ENCODE measurements at places on chromosomes 12 and 14.

DNA sequence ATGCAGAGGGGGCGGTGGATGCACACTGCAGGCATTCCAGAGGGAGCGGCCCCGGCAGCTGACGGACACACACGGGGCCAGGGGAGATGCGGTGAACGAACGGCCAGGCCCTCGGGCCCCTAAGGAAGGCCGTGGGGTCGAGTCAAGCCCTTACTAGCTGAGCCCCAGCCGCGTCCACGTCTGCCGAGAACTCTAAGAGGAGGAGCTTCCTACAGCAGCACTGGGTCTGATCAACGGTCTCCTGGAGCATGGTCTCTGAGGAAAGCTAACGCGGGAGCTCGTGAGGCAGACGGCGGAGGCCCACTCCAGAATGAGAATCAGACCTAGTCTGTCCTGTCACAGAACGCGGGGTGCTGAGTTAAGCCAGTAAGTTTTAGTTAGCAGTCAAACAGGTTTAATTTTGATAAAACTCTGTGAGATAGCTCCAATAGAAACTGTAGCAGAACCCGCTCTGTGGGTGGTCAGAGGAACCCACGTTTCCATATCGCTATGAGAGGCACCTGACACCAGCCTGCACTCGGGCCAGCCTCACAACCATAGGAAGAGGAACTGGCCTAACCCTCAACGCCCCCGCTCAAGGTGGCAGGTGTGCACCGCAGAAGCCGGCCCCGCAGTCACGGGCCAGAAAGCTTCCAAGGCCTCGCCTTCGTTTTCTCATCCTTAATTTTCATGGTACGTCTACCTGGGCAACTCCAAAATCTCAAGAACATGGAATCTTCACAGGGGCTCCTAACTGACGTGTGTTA, 55.5 kb downstream of the CDC42BPB start:
- no peak for DNase-seq

GRCh38 chr12:94640134-94640928, 10.0 kb downstream of the TMCC3 start:
- no peak for DNase-seq

- DNase-seq = no peak
These were observed 15.7 kb downstream of the NUDT4 start for GRCh38 chr12:93393425-93393824.

DNA sequence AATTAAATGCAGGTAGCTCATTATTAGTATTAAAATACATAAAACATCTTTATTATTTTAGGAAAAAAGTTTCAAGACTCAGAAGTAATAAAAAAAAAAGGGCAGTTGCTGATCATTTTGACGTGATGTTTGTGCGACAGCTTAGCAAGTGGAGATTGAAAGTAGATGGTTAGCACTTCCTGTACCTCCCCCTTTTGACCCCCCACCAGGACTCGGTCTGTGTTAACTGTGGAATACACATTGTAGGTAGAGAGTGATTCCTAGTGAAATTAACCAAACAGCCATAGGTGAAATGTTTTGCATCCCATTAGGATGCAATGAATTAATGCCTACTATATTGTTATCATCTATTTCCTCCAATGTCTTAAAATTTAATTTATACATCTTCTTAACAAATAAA, 120.8 kb downstream of the SLC5A8 start:
- no peak for DNase-seq

DNA sequence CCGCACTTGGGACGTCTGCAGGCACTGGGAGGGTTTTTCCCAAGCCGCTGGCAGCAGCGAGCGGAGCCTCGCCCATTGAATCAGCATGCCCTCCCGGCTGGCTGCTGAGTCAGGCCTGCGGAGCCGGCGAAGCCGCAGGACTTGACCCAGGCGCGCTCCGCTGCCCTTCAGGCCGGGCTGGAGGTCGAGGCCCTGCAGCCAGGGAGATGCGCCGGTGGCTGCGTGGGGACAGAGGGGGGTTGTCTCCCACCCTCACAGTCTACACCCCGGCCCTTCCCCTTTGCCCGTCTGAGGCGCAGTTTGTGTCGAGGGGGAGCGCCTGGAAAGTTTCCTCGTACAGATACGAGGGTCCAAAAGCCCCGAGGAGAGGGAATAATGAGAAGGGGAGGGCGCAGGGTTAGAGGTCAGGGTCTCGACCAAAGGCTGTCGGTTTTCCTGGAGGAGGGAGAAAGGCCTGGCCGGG, 759 bp upstream of the KLC1 start:
- DNase-seq = peak; percentile 4

GRCh38 chr12:122137681-122138080, 36.3 kb downstream of the IL31 start:
- no peak for DNase-seq

GRCh38 chr12:14577344-14577743, 9.7 kb upstream of the PLBD1 start:
- DNase-seq = no peak

- no peak for DNase-seq
These were observed 20.2 kb downstream of the ATXN2 start for GRCh38 chr12:111578971-111579340.

DNA sequence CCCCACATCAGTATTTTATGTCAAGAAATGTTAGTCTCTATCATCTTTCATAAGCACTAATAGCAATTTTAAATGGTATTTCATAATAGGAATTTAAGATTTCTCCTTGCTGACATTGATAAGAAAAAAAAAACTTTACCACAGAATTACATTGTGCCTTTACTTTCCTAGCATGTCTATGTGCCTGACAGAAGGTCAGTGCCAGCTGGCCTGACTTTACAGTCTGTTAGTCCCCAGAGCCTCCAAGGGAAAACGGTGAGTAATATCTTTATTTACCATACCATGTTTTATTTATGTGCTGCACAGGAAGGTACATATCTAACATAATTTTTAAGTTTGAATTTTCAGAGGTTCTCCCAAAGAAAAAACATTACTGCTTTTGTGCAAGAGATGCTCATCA, 152.0 kb upstream of the AEBP2 start:
- no peak for DNase-seq

- no peak for DNase-seq
These were observed 150.2 kb upstream of the CLEC14A start for GRCh38 chr14:38405851-38406635.

GRCh38 chr14:67526676-67527459, 6.2 kb upstream of the PLEKHH1 start:
- DNase-seq = no peak

- no peak for DNase-seq
These were observed 94.8 kb downstream of the LRP6 start for GRCh38 chr12:12171991-12172511.

- DNase-seq = no peak
These were observed 226.1 kb downstream of the ACSS3 start for GRCh38 chr12:81303935-81304334.

GRCh38 chr14:31266437-31267331, 59.1 kb upstream of the HECTD1 start:
- DNase-seq = no peak

GRCh38 chr14:91413547-91414474, 3.8 kb downstream of the CCDC88C start:
- DNase-seq = no peak

DNA sequence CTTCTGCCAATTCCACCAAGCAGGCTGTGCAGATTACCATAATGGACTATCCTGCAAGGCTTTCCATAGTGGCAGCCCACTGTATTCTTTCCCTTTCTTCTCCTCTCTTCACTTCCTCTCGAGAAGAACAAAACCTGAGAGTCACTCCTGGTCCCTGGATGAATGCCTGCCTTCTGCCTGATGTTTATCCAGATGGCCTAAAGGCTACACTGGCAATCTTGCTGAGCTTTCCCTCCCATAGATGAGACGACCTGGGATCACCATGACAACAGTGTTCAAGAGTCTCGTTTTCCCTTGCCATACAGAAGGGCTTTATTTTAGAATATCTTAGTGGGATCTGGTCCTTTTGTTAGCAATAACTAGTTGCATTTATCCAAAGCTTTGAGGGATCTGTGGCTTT, 142.3 kb downstream of the RTN1 start:
- no peak for DNase-seq

DNA sequence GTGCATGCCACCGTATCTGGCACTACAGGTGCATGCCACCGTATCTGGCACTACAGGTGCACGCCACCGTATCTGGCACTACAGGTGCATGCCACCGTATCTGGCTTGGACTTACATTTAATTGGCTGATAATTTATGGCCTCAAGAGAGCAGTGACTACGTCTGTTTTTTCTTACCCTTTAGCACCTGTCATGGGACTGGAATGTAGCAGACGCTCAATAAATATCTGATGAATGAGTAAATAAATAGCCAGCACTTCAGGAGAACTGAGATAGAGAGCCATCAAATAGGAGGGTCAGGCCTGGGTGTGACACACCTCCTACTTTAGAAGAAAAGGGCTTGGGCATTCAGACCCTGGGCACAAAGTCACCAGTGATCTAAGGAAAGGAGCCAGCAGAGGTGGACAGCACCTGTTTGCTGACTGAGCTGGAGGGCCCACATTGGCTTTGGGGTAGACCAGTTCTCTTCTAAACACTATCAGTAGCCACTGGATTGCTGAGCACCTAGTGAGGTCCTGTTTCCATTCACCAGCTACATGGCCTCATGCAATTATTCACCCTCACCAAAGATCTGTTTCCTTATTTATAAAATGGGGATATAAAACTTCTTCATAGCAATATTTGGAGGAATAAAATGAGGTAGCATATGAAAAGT, 50.1 kb downstream of the RFX4 start:
- no peak for DNase-seq

DNA sequence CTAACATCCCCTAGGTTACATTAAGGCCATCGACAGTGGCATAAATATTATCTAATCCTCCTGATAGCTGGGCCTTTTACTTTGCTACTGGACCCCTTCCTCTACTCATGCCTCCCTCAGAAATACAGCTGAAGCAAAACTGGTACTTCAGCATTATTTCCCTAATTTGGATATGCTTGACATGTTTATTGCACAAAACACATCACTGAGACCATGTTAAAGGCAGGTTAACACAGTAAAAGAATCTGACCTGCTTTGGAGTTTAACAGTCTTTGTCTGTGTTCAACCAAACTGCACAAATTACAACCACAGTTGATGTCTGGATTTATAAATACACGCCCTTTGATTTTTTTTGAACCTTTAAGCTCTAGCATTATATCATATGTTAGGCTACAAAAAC, 156.6 kb downstream of the FOXA1 start:
- no peak for DNase-seq

DNA sequence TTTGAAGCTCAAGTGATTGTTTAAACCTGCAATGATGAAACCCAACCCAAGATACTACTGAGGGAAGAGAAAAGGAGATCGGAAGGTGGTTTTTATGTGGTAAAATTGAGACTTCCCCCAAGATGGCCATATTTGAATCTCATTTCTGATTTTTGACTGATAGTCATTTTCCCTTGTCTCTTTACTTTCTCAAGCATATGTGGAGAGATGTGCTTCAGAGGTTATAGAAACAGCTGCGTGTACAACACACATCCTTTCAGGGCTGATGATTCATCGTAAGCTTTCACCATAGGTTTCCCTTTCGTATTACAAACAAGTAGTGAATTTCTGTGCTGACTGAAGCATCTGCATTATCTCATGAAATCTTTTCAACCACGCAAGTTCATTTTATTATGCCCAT, 276.2 kb downstream of the EMP1 start:
- DNase-seq = no peak

DNA sequence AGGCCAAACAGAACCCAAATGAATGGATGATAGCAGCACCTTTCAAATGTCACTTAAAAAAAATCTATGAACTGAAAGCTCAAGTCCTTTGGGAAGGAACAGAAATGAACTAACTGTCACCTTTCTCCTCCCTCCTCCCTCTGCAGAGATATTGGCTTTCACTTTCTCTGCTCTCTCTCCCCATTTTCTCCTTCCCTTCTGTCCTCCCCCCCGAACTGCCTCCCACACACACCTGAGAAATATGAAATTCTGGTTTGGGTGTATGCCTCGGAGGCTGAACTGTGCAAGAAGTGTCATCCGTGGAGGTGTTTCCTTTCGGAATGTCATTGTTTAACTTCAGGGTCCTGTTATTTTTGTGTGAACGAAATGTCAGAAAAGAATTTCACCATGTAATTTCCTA, 87.8 kb downstream of the NEDD1 start:
- DNase-seq = no peak

DNA sequence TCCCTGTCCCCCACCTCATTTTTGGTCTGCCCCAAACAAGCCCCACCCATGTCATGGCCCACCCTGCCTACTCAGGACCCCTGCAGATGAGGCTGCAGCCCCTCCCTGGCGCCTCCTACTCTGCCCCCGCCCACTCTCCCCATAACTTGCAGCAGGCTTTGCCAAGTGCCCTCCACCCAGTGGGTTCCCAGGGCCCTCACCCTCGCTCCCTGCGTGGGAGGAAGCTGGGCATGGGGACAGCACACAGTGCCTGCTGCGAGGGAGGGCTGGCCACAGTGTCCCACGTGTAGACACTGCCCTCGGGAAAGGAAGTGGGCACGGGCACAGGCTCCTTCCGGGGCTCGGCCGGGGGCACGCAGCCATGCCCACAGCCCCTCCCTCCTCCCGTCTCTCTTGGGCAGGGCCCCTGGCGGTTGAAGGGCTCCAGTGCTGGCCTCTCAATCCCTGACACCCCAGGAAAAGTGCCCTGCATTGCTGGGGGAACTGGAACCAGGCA, 9.4 kb downstream of the AKT1 start:
- no peak for DNase-seq

GRCh38 chr12:41140117-41140516, 48.0 kb upstream of the PDZRN4 start:
- DNase-seq = no peak

- no peak for DNase-seq
These were observed 452.0 kb downstream of the FUT8 start for GRCh38 chr14:65864549-65864948.

DNA sequence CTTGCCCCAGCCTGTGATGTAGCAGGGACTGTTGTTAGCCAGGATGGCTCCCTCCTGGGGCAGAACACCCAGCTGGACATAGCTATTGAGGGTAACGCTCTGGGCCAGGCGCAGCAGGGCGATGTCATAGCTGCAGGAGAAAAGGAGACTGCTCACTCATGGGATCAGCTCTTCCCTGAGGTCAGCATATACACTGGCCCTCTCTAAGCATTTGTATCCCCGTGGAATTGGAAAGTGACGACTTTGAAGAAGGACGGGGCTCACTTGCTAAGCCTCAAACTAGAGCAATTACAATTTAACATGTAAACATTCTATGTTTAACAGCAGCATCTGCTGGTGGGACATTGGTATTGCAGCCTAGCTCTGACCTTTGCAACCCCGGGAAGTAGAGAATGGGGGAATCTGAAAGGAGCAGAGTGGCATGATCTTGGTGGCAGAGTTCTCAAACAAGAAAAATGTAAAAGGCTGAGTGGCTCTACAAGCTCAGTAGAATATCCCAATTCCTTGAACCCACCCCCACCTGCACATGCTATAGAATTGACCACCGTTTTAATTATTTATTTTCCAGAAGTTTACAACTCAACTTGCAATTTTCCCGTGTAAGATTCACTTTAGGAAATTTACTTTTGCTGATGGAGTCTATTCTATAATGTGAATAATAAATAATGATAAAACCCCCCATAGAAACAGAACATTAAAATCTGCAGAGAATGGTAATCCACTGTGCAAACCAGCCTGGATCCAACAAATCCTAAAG, 5.0 kb downstream of the CELA1 start:
- peak; percentile 36 for DNase-seq
